ENCODE measurements at places on chromosomes 6 and 20. TPM values are rescaled to one million over a fixed set of nuclear protein-coding genes. Genes with fewer than 3 reads are reported as not detected.

The SASH1 gene
- total RNA-seq: 60.2 TPM

DNA sequence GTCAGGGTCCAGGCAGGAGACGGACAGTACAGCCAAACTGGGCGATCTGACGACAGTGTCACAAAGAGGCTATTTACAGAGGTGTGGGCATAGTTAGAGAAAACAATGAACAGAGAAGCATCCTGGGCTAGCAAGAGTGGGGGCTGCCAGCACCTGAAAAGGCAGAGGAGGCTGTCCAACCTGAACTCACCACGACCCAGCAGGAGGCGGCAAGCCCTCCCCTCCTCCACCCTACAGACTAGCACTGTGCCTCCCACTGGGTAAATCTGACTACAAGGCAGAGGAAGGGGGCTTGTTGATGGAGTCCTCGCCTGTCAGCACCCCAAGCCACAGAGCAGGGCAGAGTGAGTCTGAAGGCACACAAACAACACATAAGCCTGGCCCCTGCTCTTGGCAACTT lies 52.8 kb upstream of the CDYL start:
- DNase-seq: no peak

The VSX1 gene
- not detected for total RNA-seq

DNA sequence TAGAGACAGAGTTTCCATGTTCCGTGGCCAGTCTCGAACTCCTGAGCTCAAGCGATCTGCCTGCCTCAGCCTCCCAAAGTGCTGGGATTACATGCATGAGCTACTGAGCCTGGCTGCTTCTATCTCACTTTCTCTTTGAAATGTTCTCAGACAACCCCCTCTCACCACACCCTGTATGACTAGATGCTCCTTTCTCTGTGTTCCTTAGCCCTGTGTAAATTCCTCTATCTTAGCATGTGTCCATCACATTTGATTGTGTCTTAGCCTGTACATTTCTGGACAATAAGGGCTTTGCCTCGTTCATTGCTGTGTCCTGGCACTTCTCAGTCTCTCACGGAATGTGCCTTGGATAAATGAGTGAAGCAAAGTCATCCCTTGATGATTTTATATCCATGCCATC lies 168.1 kb upstream of the SCGN start:
- no peak for DNase-seq

The CLVS2 gene
- total RNA-seq: not detected

GRCh38 chr6:137749696-137750211 lies 117.3 kb upstream of the TNFAIP3 start:
- no peak for DNase-seq

DNA sequence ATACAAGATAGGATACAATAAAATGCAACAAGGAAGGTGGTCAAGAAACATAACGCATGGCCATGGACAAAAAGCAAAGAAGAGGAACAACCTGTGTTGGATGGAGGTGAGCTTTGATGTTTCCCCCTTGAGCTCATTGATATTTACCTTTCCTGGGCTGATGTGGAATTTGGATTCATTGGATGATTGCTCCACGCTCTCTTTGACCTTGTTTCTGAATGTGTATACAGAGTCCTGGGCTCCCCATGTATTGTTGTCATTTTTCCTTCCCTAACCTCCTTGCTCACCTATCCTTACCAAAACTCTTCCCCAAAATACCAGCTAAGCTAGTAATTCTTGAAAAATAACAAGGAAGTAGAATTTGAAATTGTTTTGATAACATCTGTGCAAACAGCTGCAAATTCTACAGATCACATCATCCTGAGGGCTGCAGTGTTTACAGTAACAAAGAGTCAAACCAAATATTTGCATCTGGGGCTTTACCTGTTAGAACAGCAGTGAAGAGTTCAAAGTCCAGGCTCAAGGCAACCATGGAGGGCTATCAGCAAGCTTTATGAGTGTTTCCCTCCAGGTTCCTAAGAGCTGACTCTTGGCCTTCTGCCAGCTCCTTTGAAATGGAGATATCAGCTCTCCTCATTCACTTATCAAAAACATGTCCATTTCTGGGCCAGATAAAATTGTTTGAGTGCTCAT lies 214.3 kb upstream of the MARCKS start:
- DNase-seq: peak; percentile 49

DNA sequence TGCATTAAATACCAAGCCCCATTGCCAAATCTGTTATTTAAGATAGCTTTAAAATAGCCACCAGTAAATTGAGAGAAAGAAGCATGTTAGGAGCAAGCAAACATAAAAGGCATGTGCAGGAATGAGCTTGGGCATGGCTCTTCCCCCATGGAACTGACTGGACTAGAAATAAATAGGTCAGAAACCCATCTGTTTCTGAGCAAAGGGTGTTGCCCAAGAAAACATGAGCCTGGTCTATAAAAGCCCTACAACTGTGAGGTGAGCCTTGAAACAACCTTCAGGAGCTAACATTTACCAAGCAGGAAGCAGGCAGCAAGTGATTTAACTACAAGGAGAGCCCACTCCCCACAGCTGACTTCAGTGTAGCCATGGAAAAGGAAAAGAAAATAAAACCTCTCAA lies 126.3 kb downstream of the C6orf118 start:
- peak; percentile 14 for DNase-seq

GRCh38 chr6:157984686-157985225 lies 3.1 kb downstream of the SYNJ2 start:
- DNase-seq: no peak

The AK9 gene
- total RNA-seq: 16.6 TPM

- DNase-seq: no peak
These were observed 85.8 kb downstream of the CEBPB start for GRCh38 chr20:50276119-50277063.
